GM19239 (cell line): ENCODE measurements at places on chromosomes 16 and 17.

DNA sequence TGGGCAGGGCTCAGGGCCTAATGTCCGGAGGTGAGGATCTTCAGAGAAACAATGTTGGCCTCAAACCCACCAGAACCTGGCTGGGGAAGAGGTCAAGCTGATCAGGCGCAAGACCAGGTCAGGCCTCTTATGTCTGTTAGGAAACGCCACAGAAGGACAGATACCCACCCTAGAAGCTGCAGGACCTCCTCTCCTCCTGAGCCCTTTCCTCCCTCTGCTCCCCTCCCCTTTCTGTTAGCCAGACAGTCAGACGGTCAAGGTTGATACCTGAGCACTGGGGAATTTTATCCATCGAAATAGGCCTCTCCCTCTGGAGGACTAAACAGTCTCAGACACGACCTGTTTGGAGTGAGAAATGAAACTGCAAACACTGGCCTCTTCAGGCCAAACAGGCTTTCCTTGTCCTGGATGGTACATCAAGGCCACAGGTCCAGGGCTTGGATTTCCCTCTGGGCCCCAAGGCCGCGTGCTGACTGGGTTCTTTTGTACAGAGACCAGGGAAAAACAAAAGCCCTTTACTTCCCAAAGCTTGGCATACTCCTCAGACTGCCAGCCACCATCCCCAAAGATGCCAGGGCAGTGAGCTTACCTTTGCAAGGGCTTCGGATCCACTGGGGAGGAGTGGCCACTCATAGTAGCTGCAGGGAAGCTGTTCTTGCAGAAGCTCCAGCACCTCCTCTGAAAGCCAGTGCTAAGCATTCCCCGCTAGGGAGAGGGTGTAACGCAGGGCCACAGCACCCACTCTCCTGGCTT is 135.8 kb downstream of the CCDC182 start:
- no peak for DNase-seq

GRCh38 chr16:7997966-7998365 is 592.3 kb downstream of the TMEM114 start:
- no peak for DNase-seq

GRCh38 chr16:78443542-78444364 is 344.3 kb downstream of the WWOX start:
- DNase-seq: no peak

- DNase-seq: no peak
Measured at GRCh38 chr17:66087073-66087472, 104.9 kb downstream of the CEP112 start.
